Naive thymus-derived CD8-positive, alpha-beta T cell (primary cell): ENCODE measurements at places on chromosomes 6 and 20. TPM values are rescaled to one million over a fixed set of nuclear protein-coding genes. Genes with fewer than 3 reads are reported as not detected.

- DNase-seq, result no peak
These were observed 40.9 kb downstream of the RPP40 start for GRCh38 chr6:4962905-4963304.

GRCh38 chr6:99614430-99615186 lies 8.0 kb downstream of the PRDM13 start:
- DNase-seq, result peak; percentile 64

DNA sequence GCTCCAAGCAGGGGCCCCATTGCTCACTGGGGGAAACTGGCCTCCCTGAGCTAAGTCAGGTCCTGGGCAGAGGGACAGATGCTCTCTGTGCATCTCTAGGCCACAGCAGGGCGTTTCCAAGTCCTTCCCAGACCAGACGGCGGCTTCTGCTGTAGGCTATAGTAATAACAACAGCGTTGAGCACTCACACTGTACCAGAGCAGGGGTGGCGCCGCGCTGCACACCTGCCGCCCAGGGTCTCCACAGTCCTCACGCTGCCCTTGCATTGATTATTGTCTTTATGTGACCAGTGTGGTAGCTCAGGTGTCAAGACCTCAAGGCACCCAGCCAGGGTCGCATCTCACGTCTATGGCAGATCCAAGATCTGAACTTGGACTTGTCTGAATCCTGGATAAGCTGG lies 14.9 kb upstream of the CCN5 start:
- DNase-seq, result no peak

DNA sequence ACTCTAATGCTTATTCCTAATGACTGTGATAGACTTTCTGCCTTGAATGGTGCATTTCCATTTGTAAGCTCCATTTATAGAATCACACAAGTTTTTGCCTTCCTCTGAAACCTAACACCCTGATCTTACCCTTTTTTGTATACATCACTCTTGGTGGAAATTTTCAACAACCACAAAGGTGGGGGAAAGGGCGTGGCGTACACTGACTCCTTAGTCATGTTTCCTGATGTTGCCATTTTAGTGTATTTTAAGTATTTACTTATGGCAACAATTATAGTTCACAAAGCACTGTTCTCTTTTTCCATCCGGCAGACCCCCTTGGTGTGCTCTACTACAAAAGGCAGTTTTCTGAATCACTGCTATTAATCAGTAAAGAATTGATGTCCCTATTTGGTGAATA lies 92.0 kb downstream of the ATXN1 start:
- peak; percentile 14 for DNase-seq

HLA-DQA1 gene
- polyA plus RNA-seq, result not detected

KCNQ2 gene
- not detected for polyA plus RNA-seq
